CD8-positive, alpha-beta memory T cell (primary cell): ENCODE measurements at places on chromosomes 4 and X. TPM values are rescaled to one million over a fixed set of nuclear protein-coding genes. Genes with fewer than 3 reads are reported as not detected.

NAAA gene
- polyA plus RNA-seq = 104 TPM

- DNase-seq = no peak
These were observed 29.8 kb upstream of the EMCN start for GRCh38 chr4:100547541-100548199.

GRCh38 chrX:120769576-120770341, 105.9 kb downstream of the CT47B1 start:
- no peak for DNase-seq

HSFX4 gene
- polyA plus RNA-seq = not detected

DNA sequence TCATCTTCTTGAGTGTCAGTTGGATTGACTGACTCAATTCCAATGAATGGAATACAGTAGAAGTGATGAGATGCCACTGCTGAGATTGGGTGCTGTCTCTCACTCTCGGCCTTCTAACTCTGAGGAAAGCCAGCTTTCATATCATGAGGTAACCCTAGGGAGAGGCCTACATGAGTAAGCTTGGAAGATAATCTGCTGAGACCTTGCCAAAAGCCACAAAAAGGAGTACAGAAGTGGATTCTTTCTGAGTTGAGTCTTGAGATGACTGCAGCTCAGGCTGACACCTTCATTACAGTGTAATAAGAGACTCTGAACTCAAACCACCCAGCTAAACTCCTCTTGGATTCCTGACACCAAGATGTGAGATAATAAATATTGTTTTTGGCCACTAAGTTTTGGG, 537.4 kb upstream of the MAGEB18 start:
- no peak for DNase-seq

- DNase-seq = no peak
These were observed 116.8 kb downstream of the NAA11 start for GRCh38 chr4:79209081-79209480.

DNA sequence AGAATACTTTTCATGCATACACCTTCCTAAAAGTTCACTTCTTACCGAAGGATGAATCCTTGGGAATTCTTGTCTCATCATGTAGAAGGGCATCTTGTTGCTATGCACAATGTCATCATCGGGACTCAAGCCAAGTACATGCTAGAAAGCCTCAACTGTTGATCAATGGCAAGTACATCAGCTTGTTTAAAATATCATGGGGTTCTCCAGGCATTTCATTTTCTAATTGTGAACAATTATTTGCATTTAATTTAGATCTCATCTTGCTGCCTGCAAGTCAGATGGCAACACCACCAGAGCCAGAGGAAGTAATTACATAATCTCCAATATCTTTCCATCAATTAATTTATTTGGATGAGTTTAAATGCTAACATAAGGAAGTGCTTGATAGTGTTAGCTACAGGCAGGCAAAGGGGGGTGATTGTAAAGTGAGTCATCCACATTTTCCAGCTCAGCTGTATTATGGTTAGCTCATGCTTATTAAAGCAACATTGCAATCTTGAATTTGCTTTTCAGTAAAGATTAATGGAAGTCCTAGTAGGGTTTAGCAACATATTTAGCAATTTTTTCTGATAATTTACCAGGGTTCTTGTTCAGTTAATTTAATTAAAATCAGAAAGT, 356.5 kb downstream of the CBLL2 start:
- DNase-seq = no peak

DNA sequence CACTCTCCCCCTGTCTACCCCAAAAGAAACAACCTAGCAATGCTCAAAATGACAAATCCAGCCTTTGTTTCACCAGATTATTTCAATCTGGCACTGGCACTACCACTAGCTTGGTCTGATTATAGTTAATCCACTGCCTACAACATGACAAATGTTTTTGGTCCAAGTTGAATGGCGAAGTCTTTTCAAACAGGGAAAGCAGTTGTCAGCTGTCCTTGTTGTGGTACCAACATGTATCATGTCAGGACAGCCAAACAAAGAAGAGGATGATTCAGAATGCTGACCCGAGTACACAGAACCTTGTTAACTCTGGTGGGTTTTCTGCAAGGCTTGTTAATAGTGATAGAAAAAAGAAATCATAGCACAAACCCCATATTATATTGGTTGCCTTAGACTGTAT, 160.8 kb upstream of the ANK2 start:
- DNase-seq = no peak

DNA sequence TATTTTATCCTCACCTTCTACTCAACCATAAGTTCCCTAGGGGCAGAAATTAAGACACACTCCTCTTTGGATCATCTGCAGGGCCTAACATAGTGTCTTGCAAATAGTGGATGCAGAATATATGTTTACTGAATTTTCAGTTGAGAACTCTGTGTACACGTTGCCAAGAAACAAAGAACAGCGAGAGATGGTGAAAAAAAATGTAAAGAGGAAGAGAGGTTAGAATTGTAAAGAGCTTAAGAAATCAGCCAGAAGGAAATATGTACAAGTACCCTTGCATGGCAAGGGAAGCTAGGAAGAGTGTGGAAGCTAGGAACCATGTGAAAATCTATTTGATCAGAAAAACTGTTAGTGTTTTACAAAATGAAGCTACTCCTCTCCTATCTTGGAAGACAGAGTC, 431.0 kb downstream of the SMARCA1 start:
- no peak for DNase-seq
